T-cell (primary cell): ENCODE measurements at places on chromosomes 12 and 14.

GRCh38 chr14:80973931-80974641, 18.7 kb downstream of the TSHR start:
- DNase-seq = no peak

DNA sequence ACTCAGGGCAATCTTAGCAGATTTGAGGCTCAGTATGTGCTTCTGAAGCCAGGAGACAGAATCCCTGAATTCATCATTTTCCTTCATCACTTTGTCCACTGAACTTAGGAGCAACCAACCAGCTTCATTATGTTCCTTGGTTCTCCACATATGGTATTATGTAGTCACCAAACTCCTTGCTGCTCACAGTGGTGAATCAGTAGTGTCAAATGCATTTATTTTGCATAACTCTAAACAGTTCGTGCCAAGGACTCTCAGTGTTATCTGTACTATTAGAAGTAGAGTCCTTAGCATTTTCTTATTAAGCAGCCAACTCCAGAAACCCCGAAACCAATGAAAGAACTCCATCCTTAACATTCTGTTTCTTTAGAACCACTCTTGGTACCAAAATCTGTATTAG, 466.9 kb upstream of the RGS6 start:
- no peak for DNase-seq

DNA sequence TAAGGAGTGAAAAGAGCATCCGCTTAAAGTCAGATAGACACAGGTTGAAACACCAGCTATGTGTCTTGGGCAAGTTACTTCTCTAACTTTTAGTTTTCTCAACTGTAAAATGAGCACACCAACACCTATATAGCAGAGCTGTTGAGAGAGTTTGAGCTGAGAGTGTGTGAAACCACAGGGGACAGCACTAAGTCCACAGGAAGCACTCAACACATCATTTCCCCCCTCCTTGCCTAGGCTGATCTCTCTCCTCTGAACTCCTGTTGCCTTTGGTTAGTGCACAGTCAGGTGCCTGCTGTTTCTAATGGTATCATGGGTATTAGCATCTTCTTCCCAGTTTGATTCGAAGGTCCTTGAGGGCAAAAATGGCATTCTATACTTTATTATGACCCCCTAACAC, 176.7 kb downstream of the DPF3 start:
- DNase-seq = no peak

GRCh38 chr12:13220838-13221237, 24.3 kb downstream of the EMP1 start:
- DNase-seq = no peak

- DNase-seq = no peak
Measured at GRCh38 chr12:130920119-130920703, 33.5 kb upstream of the ADGRD1 start.

DNA sequence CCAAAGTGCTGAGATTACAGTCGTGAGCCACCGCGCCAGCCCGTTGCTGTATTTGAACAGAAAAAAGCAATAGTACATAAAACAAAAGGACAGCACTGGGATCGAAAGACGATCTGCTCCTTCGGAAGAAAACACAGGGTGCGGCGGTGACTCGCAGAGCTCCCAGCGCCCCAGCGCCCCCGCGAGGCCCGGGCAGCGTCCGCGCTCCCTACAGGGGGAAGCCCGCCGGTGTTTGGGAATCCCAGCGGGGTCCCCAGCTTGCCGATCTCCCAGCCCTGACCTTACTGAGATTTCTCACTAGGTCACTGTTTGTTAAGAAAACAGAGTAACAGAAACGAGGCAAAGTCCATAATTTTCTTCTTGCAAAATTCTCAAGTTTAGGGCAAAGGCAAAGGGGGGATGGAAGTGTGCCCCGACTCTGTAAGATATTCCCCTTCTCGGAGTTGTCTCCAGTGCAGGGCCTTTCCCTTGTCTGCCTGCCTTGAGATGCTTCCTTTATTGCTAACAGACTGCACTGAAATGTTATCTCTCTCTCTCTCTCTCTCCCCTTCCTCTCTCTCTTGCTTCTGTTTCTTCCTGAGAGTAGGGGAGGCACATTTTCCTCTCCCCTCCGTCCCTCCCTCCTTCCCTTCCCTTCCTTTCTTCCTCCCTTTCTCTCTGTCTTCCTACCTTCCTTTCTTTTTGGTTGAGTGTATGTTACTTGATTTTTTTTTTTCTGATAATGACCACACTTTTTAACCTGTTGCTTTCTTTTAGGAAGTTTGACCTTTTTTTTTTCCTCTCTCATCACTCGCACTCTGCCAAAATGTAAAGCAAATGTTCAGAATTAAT, 91.9 kb downstream of the TMEM30B start:
- DNase-seq = no peak

DNA sequence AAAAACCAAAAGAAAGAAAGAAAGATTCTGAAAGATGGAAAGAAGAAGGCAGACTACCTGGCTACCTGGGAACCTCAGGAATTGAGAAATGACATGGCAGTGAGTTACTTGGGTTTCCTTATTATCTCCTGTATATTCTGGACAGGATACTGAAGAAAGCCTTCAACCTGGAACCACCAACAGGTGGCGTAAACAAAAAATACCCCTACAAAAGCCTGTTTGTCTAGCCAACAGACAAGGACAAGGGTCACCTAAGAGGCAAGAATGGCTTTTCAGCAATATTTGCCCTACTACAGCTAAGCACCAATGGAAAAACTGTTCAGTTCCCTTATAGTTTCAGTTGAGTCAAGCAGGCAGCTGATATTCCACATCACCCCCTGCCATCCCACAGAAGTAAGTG, 274.9 kb downstream of the GPHN start:
- DNase-seq = no peak

- no peak for DNase-seq
Measured at GRCh38 chr14:50697659-50698290, 29.7 kb upstream of the SAV1 start.

DNA sequence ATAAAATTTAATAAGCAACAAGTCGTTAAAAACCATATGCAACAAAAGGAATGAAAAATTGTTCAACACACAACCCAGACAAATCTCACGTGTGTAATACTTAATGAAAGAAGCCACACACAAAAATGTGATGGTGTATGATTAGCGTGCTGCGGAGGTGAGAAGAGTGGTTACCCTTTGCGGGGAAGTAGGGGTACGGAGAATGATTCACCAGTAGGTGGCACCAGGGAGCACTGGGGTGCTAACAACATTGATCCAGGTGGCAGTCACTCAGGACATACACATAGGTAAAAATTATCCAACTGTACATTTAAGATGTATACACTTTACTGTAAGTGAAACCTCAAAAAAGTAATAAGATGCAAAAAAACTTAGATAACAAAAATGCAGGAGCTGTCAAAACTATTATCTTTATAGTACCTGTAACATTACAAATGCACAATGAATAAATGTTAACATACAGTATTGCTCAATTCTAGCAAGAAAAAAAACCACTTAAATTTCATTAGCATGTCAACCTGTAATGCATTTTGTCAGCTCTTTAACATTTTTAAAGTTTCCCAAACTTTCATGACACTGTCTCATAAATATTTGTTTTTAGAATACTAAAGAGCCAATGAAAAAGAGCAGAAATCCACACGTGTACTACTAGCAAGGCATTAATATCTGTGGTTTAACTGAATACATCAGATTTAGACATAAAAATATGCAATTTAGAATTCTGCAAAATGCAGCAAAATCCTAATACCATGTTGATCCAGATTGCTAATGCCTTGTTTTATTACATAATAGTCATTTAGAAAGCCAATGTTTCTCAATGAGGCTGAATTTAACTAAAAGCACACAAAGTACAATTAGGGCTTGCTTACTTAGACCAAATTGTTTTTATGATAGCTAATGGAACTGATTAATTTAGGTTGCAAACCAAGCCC, 46.7 kb downstream of the TMCC3 start:
- DNase-seq = peak; percentile 58

DNA sequence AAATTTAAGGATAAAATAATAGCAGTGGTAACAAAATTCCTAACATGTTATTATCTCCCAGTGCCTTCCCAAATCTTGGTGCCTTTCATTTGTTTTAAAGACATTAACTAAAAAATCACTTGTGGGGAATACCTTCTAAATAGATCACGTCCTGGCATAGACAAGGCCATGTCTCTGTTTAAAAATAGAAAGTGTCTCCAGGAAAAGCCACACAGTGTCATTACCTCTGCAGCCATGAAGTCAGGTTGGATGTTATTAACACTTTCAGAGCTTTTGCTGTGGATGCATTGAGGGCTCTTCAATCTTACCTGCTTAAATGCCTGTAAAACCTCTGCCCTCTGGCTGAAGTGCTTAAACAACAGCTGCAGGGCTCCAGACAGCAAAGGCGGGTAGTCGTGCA, 211.1 kb downstream of the ITPR2 start:
- DNase-seq = no peak

- no peak for DNase-seq
Measured at GRCh38 chr12:19125325-19125724, 4.2 kb upstream of the PLEKHA5 start.

- DNase-seq = no peak
Measured at GRCh38 chr12:69901221-69901905, 76.3 kb downstream of the MYRFL start.

DNA sequence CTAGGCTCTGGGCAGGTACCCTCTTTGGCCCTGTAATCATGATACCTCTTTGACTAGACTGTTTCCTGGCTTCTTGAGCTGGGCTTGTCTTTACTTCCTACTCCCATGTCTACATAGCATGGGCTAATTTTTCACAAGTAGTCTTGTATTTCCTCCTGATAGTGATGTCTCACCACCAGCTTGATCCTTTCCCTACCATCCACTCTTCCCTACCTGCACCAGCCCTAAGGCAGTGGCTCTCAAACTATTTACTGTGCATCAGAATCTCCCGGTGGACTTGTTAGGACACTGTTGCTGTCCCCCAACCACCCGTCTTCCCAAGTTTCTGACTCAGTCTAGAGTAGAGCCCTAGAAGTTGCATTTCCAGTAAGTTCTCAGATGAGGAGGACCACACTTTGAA, 162.7 kb upstream of the AMIGO2 start:
- DNase-seq = no peak

DNA sequence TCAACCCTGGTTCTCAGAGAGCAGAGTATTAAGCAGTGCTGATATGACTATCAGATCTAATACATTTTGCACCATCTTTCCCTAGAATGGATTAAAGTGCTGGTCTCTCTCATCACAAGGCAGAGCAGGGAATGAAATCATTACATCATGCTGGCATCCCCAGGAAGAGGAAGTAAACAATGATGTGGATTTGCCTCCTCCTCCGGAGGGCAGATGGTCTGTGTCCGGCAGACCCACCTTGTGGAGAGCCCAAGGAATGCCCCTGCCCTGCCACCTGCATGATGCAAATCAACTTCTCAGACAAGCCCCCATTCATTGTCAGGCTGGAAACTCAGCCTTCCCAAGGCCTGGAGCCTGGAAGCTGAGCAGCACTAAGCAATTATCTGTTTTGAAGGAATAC, 1149.1 kb downstream of the VRK1 start:
- DNase-seq = no peak

GRCh38 chr12:123099560-123100192, 51.2 kb downstream of the PITPNM2 start:
- no peak for DNase-seq

GRCh38 chr12:106178562-106178961, 39.8 kb upstream of the NUAK1 start:
- DNase-seq = no peak

DNA sequence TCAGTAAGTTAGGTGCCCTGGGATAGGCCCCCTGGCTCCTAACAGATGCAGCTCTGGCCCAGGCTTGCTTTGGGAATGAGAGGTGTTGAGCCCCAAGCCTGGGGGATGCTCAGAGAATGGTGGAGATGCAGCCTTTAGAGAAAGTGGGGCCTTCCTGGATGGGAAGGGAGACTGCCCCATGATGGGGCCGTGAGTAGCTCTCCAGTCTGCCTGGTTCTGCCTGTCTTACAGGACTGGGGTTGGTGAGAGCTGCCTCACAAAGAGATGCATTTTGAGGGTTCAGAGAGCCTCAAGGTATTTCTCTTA, 523 bp upstream of the VRTN start:
- DNase-seq = no peak

DNA sequence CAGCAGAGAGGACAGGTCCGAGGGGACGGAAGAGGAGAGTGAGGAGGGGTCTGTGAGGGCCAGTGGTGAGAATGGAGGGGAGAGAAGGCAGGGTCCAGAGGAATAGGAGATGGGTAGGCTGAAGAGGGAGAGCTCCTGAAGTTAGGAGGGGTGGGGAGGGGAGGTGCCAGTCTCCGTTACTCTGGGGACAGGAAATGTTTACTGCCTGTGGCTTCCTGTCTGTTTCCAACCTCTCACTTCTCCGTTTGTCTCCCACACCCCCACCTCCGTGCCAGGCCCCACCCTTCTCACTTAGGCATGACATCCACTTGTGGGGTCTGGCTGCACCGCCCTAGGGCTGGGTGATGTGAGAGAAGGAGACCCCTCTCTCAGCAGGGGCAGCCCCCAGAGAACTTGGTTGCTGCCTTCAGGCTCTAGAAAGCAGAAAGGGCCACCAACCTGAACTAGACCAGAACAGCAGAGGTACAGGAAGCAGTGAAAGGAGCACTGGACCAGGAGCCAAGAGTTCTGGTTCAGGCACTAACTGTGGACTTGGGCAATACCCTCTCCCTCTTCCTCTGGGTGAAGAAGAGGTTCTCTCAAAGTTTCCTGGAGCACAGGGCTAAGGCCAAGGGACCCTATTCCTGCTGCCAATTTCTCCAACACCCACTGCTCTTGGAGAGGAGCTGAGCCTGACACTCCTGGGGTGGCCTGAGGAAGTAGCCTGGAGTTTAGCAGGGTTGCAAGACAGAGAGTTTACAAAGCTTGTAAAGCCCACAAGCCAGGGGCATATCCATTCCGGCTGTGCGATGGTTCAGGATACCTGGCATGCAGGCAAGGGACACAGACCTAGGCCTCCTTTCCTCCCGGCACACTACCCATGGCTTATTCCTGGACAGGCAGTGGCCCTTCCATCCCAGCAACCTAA, 5.5 kb downstream of the ITGA5 start:
- DNase-seq = peak; percentile 82

GRCh38 chr14:76329154-76329928, 46.6 kb upstream of the ESRRB start:
- DNase-seq = no peak

DNA sequence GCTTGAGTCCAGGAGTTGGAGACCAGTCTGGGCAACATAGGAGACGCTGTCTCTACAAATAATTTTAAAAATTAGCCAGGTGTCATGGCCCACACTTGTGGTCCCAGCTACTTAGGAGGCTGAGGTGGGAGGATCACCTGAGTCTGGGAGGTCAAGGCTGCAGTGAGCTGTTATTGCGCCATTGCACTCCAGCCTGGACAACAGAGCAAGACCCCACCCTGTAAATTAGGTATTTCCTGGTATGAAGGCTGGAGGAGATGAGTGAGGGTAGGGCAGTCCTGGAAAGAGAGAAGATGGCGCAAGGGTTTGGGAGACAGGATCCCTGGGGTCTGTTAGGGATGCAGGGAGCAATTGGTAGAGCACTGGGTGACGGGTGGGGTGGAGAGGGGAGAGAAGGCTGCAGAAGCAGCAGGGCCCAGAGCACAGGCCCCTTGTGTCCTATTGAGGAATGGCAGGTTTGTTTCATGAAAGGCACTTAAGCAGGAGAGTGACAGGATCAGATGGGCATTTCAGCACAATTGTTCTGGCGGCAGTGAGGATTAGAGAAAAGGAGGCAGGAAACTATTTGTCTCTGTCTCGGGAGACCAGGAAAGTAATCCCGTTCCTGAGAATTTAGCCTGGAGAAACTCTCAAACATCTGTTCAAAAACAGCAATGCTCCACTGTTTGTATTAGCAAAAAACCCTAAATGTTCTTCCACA, 47.2 kb upstream of the KTN1 start:
- DNase-seq = no peak

- DNase-seq = no peak
Measured at GRCh38 chr14:87491816-87492215, 501.2 kb downstream of the GALC start.

- DNase-seq = no peak
Measured at GRCh38 chr14:65366802-65367565, 45.5 kb upstream of the FUT8 start.
